ENCODE measurements at places on chromosomes 1 and 21.
A peak's percentile ranks its signal among the peaks of the same experiment; 100 is the strongest.

- DNase-seq, result no peak
Observed at GRCh38 chr1:63918418-63918945, 144.7 kb downstream of the ROR1 start.

GRCh38 chr1:217135987-217136894, 413.0 kb upstream of the ESRRG start:
- no peak for DNase-seq

GRCh38 chr1:38076455-38076854, 29.9 kb upstream of the POU3F1 start:
- no peak for DNase-seq

- no peak for DNase-seq
Observed at GRCh38 chr1:22461678-22462527, 10.3 kb downstream of the ZBTB40 start.

- DNase-seq, result no peak
Observed at GRCh38 chr1:234326497-234327366, 46.5 kb upstream of the COA6 start.

DNA sequence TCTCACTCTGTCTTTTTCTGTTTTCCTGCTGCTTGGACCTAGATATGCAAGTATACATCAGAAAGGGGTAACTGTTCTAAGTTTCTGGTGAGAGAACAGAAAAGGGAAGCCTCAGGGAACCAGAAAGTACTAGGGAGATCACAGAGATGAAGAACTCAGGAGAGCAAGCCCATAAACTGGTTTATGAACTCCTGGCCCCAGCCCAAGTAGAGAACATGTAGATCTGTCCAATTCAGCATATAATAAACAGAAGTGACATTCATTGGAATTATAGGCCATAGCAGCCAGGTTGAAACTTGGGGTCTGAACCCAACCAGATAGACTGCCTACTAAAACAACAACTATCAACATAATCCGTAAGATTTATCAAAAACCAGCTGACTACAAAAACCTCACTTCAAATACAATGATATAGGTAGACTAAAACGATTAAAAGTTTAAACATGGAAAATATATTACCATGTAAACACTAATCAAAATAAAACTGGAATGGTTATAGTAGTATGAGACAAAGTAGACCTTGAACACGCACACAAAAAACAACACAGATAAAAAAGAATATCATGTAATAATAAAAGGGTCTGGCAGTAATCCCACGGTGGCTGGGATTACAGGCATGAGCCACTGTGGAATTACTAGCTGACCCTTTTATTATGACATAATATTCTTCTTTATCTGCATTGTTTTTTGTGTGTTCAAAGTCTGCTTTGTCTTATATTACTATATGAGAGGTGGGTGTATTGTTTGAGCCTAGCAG, 65.0 kb downstream of the ZSWIM5 start:
- no peak for DNase-seq

DNA sequence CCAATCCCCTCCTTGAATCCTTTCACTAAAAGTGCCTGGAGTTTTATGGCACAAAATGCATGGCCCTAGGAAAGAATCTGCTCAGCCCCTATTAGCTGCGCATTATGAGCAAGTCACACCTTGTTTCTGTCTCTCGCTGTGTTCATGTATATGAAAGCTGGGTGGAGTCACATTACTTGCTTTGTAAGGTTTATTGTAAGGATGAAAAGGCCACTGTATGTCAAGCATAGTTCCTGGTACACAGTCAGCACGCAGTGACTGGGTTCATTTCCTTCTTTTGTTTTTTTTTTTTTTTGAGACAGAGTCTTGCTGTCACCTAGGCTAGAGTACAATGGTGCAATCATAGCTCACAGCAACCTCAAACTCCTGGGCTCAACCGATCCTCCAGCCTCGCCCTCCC, 6.7 kb upstream of the SLC9A1 start:
- DNase-seq, result no peak

DNA sequence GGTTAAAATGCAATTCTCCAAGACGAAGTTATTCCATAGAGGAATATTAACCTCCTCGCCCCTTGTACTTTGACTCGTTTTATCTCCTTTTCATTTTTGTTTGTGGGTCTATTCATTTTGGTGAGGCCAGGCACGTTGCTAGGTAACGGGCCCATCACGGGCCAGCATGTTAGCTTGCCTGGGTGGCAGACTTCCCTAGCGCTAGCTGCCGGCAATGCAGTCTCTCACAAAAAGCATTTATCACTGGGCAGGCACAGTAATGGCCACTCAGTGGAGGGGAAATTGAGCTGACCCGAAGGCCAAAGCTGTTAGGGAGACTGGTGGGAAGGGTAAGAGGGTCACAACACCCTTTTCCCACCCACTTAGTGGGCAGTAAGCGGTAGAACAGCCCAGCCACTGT, 234.4 kb upstream of the FOXD3 start:
- DNase-seq, result no peak

GRCh38 chr1:247407180-247407616, 8.8 kb upstream of the NLRP3 start:
- DNase-seq, result peak; percentile 72

DNA sequence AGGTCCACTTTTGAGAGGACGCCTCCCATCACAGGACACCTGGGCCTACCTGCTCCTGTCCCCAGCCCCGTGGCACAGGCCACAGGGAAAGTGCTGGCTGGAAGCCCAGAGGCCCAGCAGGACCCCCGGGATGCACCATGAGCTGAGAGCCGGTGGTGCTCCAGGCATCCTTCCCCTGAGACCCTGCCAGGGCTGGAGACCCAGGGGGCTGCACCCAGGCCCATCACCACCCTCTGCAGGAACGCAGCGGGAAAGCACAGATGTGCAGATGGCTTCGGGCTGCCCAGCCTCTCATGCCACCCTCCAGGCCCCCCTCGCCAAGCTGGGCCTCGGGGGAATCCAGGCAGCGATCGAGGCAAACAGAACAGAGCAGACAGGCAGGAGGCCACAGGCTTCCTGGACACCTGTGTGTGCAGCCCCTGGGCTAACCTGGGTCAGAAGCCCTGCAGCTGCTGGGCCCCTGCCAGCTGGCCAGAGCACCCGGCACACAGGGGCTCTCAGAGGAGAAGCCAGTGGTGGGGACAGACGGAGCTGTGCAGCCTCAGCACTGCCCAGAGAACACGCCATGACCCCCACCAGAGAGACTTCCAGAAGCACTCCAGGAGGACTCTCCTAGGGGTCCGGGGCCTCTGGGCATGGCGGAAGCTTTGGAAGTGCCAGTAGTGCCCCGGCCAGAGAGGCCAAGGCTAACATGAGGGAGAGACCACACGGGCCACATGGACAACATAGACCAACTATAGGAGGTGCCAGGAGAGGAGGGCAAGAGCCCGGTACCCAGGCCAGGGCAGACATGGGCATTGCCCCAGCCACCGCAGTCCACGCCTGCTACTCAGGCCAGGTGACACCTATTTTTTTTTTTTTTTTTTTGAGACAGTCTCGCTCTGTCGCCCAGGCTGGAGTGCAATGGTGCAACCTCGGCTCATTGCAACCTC, 71.4 kb downstream of the ARHGEF16 start:
- DNase-seq, result no peak

DNA sequence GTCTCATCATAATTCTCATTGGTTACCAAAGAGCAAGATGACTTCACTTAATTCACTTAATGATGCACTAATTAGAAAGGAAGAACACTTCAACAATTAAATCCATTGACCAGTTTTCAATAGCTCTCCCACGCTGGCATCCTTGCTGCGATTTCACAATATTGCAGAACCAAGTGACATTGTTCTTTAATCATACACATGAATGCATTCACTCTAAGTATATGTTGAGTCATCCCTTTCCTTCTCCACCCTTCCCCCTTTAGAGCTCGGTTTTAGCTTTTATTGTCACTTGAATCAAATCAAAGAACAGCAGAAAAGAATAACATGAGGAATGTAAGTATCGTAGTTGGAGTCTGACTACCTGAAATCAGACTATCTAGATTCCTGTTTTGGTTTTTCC, 233.6 kb upstream of the FMN2 start:
- no peak for DNase-seq

DNA sequence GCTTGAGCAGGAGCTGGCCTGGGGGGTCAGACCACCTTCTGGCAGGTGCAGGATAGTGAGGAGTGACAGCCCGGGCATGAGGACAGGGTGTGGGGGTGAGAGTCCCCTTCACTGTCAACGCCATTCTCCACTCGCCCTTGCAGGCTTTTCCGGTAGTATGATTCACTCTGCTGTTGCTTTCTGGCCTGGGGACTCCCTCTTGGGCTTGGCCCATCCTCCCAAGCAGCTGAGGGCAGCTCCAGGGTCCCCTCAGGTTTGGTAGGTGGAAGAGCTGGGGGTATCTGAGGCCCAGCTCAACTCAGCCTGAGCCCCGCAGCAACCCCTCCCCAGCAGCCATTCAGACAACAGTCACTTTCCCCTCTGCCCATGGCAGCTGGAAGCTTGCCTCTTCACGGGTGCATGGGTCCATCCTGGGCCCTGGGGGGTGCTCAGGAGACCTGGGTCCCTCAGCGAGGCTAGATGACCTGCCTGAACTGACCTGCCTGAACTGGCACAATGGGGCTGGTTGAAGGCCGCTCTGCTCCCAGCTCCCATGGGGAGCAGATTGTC, 1.3 kb downstream of the CLDN19 start:
- DNase-seq, result no peak

DNA sequence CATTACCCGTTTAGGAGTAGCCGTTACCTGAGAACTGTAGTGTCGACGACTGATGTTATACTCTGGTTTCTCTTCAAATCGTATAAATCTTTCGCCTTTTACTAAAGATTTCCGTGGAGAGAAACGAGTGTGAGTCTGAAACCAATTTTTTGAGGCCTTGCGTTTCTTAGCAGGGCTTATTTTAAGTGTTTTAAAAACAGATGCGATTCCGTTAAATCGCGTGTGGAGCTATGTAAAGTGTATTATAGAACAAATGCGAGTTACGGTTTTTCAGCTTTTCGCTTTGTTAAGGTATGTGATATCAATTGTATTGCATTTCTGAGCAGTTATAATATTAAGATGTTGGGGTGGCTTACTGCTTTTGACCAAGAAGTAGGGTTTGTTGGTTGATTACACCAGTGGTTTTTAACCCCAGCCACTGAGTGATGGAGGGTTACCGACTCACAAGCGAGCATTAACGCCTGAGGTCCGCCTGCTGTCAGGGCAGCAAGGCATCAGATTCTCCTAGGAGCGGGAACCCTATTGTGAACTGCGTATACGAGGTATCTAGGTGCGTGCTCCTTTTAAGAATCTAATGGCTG, 18.0 kb downstream of the KIAA2013 start:
- DNase-seq, result peak; percentile 82

GRCh38 chr1:33295450-33296081, 25.3 kb downstream of the A3GALT2 start:
- peak; percentile 92 for DNase-seq

GRCh38 chr1:179800481-179800880, 57.4 kb downstream of the FAM163A start:
- DNase-seq, result peak; percentile 56

DNA sequence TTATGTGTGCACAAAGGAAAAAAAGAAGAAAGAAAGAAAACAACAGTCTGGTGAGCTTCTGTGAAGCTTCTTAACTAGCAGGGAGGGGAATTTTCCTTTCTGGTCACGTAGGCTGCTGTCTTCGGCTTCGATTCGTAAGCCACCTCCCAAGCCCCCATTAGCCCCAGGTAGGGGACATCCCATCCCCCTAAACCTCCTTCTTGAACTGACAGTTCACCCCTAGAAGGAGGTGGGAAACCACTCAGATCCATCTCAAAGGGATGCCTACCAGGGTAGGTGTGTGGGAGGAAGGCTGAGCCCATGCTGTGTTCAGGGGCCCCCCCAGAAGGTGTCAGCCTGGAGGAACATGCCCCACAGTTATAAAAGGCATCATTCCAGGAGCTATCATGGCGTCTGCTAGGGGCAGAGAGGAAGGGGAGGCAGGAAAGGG, 25.8 kb downstream of the CD247 start:
- DNase-seq, result no peak

GRCh38 chr1:98490099-98490498, 171.4 kb upstream of the SNX7 start:
- DNase-seq, result no peak

GRCh38 chr1:212671342-212672031, 28.2 kb downstream of the BATF3 start:
- DNase-seq, result no peak

- no peak for DNase-seq
Observed at GRCh38 chr21:32962268-32962667, 63.5 kb upstream of the OLIG2 start.

DNA sequence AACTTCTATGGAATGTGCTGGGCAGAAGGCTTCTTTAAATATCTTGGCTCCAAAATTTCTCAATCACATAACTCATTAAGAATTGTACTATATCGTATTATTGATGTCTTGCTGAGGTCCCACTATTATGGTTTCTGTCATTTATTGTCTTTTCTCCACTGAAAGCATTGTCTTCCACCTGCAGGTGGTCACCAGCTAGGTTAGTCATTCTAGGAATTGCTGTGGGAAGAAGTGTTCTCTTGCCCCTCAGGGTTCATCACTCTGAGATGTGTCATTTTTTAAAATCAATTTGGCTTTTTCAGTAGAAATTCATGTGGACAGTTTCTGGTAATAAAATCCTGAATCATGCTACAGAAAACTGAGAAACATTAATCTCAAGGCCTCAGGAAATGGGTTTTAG, 66.1 kb downstream of the NCAM2 start:
- DNase-seq, result no peak

DNA sequence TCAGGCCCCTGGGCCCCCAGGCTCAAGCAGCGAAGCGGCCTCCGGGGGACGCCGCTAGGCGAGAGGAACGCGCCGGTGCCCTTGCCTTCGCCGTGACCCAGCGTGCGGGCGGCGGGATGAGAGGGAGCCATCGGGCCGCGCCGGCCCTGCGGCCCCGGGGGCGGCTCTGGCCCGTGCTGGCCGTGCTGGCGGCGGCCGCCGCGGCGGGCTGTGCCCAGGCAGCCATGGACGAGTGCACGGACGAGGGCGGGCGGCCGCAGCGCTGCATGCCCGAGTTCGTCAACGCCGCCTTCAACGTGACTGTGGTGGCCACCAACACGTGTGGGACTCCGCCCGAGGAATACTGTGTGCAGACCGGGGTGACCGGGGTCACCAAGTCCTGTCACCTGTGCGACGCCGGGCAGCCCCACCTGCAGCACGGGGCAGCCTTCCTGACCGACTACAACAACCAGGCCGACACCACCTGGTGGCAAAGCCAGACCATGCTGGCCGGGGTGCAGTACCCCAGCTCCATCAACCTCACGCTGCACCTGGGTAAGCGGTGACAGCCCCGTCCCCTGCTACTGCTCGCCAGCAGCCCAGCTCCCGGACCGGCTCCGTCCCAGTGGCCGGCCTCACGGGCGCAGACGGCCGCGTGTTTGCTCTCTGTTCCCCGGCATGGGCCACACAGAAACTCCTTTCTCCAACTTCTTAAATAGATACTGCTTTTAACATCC, 539 bp downstream of the LAMC1 start:
- peak; percentile 81 for DNase-seq

DNA sequence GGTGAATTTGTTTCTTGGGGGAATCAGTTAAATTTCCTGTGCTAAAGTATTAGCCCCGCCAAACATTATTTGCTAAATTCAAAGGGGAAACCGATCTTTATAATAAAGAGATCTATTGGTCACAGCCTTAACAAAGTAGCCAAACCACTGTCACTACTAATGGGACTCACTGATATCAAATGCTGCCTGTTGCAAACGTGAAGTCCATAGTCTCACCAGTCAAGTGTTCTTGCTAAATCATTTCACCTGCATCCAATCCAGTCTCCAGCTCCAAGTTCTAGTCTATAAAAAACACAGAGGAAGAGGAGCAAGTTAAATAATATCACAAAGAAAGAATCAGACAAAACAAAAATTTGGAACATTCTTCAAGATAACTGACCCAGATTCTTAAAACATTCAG, 30.1 kb downstream of the SH3BGR start:
- no peak for DNase-seq

Measured in sigmoid colon (tissue), 7 donors.